ENCODE measurements at places on chromosomes 2 and 18. TPM values are rescaled to one million over a fixed set of nuclear protein-coding genes. Genes with fewer than 3 reads are reported as not detected.

- H3K27me3 ChIP-seq, result no peaks in the 10 kb centered on the region
- H3K4me3 ChIP-seq, result no peak overlapping the region
- H3K4me1 ChIP-seq, result no peaks in the 10 kb centered on the region
- no peak overlapping the region for H3K27ac ChIP-seq
- no peak for DNase-seq
- H3K36me3 ChIP-seq, result no peaks in the 10 kb centered on the region
Measured at GRCh38 chr2:99648178-99648844, 158.5 kb upstream of the REV1 start.

The TRIM54 gene
- polyA plus RNA-seq, result not detected

GRCh38 chr2:905091-905832 lies 45.4 kb upstream of the SNTG2 start:
- H3K36me3 ChIP-seq, result no peaks in the 10 kb centered on the region
- no peak overlapping the region for H3K27ac ChIP-seq
- H3K4me3 ChIP-seq, result no peak overlapping the region
- DNase-seq, result no peak
- H3K27me3 ChIP-seq, result no peaks in the 10 kb centered on the region

GRCh38 chr2:136069773-136070172 lies 48.2 kb downstream of the CXCR4 start:
- no peaks in the 10 kb centered on the region for H3K36me3 ChIP-seq
- H3K4me3 ChIP-seq, result no peak overlapping the region
- no peak overlapping the region for H3K27ac ChIP-seq
- H3K4me1 ChIP-seq, result no peaks in the 10 kb centered on the region

GRCh38 chr18:6236258-6236657 lies 178.5 kb downstream of the L3MBTL4 start:
- H3K4me1 ChIP-seq, result no peaks in the 10 kb centered on the region
- no peaks in the 10 kb centered on the region for H3K36me3 ChIP-seq
- no peaks in the 10 kb centered on the region for H3K27me3 ChIP-seq
- no peak overlapping the region for H3K4me3 ChIP-seq

The AQP12B gene
- polyA plus RNA-seq, result not detected

The IL36RN gene
- polyA plus RNA-seq, result 3.9 TPM

The GDF7 gene
- polyA plus RNA-seq, result not detected

The SERPINB10 gene
- polyA plus RNA-seq, result 5.8 TPM

- no peaks in the 10 kb centered on the region for H3K36me3 ChIP-seq
- no peak for DNase-seq
- no peak overlapping the region for H3K27ac ChIP-seq
- peaks cover 29% of the 10 kb centered on the region for H3K4me1 ChIP-seq
- no peak overlapping the region for H3K4me3 ChIP-seq
- H3K27me3 ChIP-seq, result no peaks in the 10 kb centered on the region
Measured at GRCh38 chr2:37632310-37632709, 39.1 kb downstream of the CDC42EP3 start.

GRCh38 chr2:126784045-126784444 lies 114.6 kb upstream of the TEX51 start:
- H3K27me3 ChIP-seq, result no peaks in the 10 kb centered on the region
- no peak overlapping the region for H3K27ac ChIP-seq

DNA sequence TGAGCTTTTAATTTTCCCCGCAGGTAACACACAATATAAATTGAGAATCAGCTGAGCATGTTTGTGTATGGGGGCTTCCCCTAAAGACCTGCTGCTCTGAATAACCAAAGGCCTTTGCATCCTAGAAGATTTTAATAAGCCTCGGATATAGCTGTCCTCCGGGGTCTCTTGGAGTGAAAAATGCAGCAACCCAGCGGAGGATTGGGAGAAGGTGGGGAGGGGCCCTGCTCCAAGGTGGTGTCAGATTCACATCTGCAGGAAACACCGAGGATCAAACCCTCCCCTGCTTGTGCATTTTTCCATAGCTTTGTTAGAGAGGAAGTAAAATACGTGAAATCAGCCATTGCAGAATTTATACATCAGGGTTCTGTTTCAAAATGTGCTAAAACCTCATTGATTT lies 63.0 kb upstream of the OTOF start:
- H3K36me3 ChIP-seq, result no peaks in the 10 kb centered on the region
- H3K4me3 ChIP-seq, result no peak overlapping the region
- H3K4me1 ChIP-seq, result no peaks in the 10 kb centered on the region
- no peak for DNase-seq
- H3K27me3 ChIP-seq, result peaks cover 20% of the 10 kb centered on the region
- H3K27ac ChIP-seq, result no peak overlapping the region
